CD4-positive, alpha-beta T cell treated with Interleukin-15 for 4 hours (primary cell): ENCODE measurements at places on chromosomes 7 and 10.

DNA sequence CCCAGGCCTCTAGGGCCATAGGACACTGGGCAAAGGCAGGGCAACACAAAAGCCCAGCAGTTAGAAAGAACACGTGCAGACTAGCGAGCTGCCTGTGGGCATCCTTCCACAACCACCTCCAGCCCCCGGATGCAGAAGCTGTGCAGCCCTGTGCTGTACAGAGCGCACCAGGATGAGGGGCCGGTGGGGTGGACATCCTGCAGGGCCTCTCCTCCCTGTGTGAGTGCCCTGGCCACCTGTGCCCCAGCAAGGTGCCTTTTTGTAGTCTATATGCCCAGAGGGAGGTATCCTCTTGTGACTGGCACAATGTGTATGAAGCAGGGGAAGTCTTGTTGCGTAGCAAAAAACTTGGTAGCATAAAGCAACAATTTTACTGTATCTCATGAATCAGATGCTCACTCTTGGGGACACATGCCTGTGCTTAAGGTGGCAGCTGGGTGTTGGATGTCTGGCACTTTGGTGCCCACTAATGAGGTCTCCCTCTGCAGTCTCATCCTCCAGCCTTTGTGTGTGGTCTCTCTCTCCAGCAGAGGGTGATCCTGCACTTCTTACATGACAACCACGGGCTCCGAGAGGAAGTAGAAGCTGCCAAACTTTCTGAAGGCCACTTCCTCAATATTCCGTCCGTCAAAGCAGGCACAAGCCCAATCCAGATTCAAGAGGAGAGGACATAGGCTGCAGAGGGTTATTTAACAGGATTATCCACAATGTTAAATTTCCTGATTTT is 8.7 kb downstream of the NCAPG2 start:
- peak; percentile 69 for DNase-seq

- DNase-seq: no peak
Measured at GRCh38 chr10:25768167-25768566, 165.9 kb upstream of the MYO3A start.

DNA sequence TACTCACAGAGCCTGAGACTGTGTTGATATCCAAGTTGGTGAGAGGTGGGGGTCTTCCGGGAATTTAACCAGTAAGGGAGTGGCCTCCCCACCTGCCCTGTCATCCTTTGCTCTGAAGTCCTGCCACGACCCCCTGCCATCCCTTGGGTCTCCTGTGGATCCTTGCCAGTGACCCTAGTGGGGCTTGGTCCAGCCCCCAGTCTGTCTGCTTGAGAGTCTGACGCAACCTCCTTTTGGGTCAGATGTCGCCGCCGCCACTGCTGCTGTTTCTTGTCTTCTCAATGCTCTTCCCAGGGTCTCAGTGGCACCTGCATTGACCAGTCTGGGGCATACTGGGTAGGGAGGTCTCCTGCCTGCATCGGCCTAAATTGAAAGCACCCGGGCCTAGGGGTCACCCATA is 28.8 kb downstream of the PAX2 start:
- no peak for DNase-seq

DNA sequence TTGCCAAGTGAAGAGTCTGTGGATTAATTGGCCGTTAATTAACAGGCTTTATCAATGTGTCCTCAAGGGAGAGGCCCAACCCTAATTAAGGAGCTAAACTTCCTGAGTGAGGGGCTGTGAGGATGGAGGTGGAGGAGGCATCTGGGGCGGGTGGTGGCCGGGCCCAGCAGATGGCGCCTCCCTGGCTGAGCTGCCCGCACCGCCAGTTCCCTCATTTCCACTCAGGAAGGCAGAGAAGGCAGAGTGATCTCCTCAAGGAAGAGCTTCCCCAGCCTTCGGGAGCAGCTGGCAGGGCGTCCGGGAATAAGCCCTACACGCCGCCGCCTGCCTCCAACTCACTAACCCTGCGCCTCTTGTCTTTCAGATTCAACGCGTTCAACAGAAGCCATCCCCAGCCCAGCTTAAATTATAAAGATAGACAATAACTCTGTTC is 112.2 kb downstream of the CYTH3 start:
- no peak for DNase-seq

GRCh38 chr10:69844698-69845097 is 43.0 kb downstream of the COL13A1 start:
- DNase-seq: no peak

DNA sequence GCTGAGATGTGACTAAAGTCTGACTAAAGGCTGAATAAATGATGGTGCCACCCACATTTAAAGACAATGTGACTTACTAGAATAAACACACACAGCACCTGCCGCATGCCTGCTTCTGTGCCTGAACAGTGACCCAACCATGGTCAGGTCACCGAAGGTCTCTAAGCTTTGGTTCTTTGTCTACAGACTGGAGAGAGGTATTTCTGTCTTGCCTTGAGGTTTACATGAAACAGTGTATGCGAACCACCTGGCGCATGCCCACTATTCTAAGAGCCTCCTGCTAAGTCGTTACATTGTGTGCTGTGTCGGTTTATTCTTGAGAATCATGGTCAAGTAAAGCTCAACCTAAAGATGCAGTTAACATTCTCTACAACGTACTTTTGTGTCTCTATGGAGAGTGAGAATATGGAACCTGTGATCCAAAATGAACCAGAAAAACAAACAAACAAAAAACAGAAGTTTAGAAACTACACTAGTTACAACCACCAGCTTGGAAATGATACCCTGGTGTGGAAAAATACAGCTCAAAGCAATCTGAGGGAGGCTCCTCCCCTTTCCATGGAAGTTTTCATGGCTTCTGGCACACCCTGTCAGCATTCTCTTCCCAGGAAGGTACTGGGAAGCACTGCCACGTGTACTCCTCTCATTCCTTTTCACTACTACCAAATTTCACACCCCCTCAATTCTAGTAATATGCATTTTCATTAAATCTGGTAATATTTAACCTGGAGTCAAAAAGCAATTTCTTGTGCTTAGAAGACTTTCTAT is 40.0 kb downstream of the VOPP1 start:
- no peak for DNase-seq

DNA sequence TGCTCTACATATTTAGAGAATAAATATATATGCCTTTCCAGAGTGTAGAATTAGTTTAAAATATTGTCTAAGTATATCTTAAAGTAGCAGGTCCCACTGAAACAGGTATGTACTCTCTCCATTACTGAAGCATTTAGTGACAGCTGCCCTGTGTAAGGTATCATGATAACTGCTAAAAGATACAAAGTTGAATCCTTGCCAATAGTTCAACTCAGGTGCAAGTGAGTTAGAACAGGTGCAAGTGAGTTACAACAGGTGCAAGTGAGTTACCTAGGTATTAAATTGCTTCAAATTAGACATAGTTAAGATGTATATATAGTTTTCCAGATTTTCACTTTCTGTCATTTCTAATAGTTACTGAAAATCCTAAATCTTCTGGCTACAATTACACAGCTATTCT is 119.1 kb downstream of the CNOT4 start:
- no peak for DNase-seq

- no peak for DNase-seq
Measured at GRCh38 chr10:101290431-101290830, 61.2 kb upstream of the LBX1 start.

- no peak for DNase-seq
Measured at GRCh38 chr10:112362833-112363232, 11.1 kb upstream of the ACSL5 start.

GRCh38 chr7:93048136-93048930 is 69.4 kb downstream of the SAMD9 start:
- DNase-seq: no peak

GRCh38 chr7:150924369-150924781 is 53.7 kb downstream of the KCNH2 start:
- DNase-seq: no peak

DNA sequence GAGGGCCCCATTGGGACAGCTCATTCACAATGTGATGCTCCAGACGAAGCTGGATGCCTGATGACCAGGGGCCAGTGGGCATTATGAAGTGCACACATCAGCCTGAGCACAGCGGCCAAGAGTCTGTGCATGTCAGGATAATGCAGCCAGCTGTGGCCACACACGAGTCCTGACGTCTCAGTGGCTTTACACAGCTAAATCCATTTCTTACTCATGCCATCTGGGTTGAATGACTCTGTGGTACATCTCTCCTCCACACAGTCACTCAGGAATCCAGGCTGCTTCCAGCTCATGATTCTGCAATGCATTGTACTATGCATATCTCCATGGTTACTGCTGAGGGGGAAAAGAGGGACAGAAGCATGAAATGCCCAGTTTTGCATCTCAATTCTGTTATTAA is 123.6 kb downstream of the PRLHR start:
- DNase-seq: no peak

GRCh38 chr7:108149119-108149518 is 19.0 kb upstream of the LAMB4 start:
- no peak for DNase-seq

DNA sequence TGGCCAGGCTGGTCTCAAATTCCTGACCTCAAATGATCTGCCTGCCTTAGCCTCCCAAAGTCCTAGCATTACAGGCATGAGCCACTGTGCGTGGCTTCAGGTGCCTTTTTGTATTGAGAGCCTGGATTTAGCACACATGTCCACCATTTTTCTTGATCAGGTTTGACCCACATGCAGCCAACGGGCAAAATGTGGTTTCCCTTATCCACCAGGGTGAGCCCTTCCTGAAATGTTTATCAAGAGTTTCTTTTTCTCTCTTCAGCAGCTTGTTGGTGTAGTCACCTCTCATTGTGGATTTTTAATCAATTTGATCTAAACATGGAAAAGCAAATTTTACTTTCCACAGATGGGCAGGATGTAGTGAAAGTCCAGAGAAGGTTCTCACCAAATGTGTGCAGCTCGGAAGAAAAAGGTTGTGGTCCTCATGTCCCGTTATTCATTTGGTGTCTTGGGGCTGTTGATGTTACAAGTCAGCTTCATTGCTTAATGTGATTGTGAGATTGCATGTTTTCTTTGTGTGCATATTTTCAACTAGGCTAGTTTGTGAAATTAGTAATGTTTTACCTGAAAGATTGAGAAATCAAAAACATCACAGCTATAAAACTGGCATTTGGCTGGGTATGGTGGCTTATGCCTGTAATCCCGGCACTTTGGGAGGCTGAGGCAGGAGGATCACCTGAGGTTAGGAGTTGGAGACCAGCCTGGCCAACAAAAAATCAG is 28.9 kb downstream of the GUSB start:
- DNase-seq: no peak

- DNase-seq: no peak
Measured at GRCh38 chr7:14836571-14837189, 65.9 kb downstream of the DGKB start.

DNA sequence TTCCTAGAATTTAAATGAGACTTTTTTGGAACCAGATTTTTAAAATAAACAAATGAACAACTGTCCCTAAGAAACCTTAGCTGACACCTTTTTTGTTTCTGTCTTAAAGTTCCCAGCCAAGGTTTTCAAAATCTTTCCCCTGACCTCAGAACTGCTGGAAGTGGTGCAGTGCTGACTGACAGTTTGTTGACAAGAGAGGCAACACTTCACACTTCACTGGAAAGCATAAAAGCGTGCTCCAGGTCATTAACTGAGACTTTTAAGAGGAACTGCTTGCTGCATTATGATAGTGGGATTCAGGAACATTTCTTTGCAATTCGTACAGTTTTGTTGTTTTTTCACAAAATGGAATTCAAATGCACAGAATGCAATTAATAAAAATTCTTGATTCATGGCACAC is 36.2 kb downstream of the SYPL1 start:
- no peak for DNase-seq

DNA sequence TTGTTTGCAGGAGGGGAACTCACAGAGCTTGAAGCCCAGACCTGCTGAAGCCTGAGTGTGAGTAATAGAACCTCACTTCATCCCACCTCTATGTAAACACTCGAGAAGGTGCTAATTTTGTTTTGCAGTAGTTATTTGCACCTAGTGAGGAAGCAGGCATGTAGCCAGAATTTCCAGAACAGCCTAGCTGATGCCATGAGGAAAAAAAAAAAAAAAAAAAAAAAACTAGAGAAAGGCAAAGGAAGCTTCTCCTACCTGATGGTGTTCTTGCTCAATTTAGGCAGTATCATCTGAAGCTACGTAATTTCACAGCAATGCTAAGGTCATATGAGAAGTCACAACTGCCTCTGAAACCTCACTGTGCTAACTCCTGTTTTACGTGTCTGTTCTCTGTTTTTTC is 13.6 kb upstream of the GPR37 start:
- DNase-seq: no peak

DNA sequence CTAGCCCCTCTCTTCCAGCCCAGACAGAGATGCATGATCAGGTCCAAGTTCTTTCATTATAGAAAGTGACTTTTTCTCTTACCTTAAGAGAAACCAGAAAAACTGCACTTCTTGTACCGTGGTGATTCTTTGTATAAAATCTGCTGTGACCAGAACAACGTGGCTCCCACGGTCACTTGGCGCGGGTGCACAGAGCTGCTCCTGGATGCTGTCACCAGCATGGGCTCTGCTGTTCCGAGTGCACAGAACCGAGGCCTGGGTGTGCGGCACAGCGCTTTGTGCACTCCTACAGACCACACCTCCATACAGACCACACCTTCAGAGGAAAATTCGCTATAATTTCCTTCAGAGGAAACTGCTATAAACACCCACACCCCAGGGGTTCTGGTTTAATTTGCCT is 26.0 kb downstream of the VIPR2 start:
- no peak for DNase-seq

GRCh38 chr7:66359656-66360211 is 154.6 kb downstream of the TPST1 start:
- DNase-seq: no peak

- DNase-seq: no peak
Measured at GRCh38 chr7:142914121-142914520, 19.4 kb downstream of the TRPV5 start.

DNA sequence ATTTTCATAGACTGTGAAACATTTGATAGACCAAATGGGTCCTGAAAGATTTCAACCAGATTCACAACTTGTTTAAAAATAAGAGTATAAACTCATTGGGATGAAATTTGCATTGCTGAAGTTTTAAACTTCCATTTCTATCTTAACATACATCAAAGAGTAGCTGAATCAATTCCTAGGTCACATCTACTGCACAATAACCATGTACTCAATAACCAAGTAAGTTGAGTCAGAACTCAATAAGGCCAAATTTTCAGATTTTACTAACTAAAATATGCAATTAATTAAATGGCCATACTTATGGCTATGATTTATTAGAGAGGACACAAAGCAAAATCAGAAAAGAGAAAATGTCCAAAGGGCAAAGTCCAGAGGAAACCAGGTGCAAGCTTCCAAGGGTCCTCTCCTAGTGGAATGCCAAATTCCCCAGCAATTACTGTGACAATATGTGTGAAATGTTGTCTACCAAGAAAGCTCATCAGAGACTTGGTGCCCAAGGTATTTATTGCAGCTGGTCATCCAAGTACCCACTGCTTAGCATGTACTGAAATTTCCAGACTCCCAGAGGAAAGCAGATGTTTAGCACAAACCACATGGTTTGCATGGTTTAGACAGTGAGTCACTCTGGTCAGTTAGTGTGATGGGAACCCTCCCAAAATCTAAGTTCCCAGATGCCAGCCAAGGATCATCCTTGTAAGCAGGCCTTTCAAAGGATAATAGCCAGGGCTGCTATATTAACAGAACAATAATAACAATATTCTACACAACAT is 238.9 kb downstream of the IPMK start:
- DNase-seq: no peak

- peak; percentile 58 for DNase-seq
Measured at GRCh38 chr10:29636178-29636577, 1.4 kb upstream of the SVIL start.
